CD4-positive, alpha-beta T cell (primary cell): ENCODE measurements at places on chromosomes 6 and 20. TPM values are rescaled to one million over a fixed set of nuclear protein-coding genes. Genes with fewer than 3 reads are reported as not detected.

Gene PHACTR1
- 1.3 TPM for total RNA-seq

Gene WFDC2
- total RNA-seq, result not detected

Gene BLTP3A
- total RNA-seq, result 7.6 TPM

Gene RREB1
- 60.0 TPM for total RNA-seq

Gene PPIL4
- total RNA-seq, result 51.8 TPM

Gene TMC2
- total RNA-seq, result not detected

Gene LAMA4
- total RNA-seq, result not detected

Gene OTOR
- not detected for total RNA-seq
